ENCODE measurements at places on chromosomes 6 and 20.

- no peak for DNase-seq
Observed at GRCh38 chr6:159996087-159996622, 27.3 kb downstream of the IGF2R start.

DNA sequence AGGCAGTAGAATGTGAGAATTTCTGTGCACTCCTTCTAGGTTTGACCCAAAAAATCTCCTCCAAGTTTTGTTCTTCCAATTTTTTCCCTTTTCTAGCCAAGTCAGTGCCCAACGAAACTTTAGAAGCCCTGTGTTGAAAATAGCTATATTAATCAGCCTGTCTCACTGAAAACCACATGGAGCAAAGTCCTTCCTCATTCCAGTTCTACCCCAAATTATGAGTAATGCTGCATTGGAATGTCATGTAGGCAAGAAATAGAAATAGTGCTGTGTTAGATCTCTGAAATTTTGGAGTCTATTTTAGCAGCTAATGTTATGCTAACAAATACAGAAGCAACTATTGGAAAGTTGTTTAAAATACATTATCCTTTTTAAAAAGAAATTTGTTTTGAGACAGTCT is 725.5 kb downstream of the TBC1D32 start:
- DNase-seq: no peak

DNA sequence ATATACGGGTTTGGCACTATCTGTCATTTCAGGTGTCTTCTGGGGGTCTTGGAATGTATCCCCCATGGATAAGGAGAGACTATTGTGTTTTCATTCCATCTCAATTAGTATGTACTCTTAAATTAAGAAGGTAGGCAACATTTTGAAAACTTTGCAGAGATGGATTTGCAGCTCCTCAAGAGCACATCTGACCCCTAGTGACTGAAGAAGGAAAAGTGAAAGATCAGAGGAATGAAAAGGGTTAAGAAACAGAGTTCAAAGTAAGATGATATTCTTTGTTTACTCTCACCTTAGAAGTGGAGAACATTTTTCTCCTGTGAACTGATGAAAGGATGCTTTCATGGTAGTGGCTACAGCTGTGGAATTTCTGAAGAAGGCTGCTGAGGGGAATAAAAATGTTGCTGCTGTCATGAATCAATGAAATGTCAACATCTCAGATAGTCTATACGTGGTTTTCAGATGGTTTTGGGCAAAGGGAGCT is 41.5 kb downstream of the SH3BGRL2 start:
- no peak for DNase-seq

DNA sequence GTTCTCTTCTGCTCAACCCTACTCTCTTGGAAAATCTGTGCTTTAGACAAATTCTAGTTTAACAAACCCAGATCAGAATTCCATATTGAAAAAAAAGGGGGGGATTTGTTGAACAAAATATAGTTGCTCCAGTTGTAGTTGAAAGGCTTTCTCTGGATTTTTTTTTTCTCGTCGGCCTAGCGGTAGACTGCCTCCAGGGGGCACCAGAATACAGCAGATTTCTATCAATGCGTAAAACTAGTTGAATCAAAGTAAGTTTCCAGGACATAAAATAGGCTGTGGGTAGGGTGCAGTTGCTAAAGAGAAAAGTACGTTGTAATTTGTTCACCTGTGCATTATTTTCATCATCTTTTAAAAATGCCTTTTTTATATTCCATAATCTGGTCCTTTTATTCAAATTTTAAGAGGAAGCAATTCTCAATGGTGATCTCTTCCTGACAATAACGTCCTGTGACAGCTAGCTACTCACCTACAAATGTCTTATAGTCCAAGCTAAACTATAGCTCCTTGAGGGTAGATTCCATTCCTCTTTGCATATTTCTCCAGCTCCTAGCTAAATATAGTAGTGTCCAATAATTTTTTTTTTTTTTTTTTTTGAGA is 105.4 kb downstream of the PERP start:
- no peak for DNase-seq

DNA sequence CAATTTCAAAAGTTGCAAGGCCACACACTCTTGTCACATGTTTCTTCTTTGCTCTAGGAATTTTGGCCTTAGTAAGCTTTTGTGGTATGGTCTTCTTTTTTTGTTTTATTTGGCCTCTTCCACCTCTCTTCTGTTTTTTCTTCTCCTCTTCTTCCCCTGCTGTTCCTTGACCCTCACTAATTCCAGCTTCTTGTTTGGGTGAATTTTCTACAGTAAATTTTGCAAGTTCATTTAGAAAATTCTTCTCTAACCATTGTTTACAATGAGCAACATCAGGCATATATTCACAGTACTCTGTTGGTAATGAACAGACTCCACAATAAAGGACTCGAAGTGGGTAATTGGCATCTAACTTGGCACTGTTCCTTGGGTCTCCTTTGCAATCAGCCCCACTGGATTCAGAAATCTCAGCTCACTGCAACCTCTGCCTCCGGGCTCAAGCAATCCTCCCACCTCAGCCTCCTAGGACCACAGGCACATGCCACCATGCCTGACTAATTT is 5.0 kb downstream of the ASIP start:
- DNase-seq: no peak

DNA sequence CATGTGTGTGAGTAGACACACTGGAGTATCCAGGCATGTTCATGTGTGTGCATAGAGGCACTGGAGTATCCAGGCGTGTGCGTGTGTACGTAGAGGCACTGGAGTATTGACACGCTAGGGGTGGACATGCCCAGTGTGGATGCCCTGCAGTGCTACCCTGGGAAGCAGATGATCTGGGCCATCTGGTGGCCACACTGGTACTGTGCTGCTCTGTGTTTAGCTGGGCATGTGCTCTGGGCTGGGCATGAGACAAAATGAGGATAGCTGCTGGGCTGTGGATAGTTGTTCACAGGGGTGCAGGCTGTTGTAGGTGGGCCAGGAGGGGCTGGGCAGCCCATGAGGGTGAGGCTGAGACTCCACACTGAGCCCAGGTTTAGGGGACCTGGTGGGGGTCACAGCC is 24.0 kb upstream of the NPBWR2 start:
- DNase-seq: no peak

DNA sequence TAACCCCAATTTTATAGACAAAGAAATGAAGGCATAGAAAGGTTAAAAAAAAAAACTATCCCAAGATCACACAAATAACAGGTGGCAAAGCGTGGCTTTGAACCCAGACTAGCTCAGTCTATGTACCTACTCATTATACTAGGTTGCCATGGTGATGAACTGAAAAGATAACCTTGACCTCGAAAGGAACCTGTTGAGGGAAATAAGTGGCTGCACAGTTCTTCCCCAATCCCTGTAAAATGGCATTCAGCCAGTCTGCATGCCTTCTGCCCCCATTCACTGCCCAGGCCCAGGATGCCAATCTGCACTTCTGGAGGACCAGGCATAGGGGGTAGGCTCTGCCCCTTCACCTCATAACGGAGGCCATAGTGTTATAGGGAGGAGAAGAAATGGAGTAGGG is 295.2 kb downstream of the PTPRT start:
- no peak for DNase-seq

DNA sequence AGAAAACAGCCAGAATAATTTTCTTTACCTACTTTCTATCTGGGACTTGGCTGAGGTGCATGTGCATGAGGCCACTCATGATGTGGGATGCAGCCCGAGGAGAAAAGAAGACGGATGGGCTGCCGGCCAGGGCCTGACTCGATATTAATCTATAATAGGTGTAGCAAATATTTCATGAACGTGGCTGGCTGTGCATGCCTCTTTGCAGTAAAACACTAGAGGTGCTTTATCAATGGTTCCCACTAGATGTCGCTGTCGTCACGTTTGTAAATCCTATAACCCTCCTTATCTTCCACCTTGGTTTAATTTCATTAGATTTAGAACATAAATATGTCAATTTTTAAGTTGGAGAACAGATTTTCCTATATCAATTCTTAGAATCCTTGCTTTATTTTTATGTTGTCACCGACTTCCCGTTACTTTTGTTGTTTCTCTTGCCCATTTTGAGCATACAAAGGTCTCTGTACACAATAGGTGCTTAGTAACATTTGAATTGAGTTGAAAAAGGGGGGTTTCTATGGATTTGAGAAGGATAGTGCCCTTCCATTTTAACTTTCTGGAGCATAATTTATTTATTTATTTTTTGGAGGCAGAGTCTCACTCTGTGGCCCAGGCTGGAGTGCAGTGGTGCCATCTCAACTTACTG is 19.6 kb upstream of the FERMT1 start:
- DNase-seq: peak; percentile 18

- no peak for DNase-seq
Observed at GRCh38 chr6:163705923-163706322, 291.4 kb downstream of the QKI start.

DNA sequence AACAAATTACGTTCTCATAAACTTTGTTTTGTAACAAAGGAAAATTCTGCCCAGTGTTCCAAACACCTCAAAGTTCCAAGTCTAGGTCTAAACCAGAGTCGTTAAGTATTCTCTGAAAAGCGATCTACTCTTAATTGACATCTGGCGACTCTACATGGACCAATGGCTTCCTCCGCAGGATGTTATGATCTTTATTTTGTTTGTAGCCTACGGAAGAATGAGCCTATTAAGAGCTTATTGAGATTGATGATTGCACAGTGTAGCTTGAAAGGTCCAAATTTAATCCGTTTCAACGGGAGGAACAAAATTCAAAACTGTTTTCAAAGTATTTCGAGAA is 61.1 kb downstream of the FAM217A start:
- peak; percentile 32 for DNase-seq

GRCh38 chr6:108592371-108593337 is 31.9 kb downstream of the FOXO3 start:
- DNase-seq: no peak

DNA sequence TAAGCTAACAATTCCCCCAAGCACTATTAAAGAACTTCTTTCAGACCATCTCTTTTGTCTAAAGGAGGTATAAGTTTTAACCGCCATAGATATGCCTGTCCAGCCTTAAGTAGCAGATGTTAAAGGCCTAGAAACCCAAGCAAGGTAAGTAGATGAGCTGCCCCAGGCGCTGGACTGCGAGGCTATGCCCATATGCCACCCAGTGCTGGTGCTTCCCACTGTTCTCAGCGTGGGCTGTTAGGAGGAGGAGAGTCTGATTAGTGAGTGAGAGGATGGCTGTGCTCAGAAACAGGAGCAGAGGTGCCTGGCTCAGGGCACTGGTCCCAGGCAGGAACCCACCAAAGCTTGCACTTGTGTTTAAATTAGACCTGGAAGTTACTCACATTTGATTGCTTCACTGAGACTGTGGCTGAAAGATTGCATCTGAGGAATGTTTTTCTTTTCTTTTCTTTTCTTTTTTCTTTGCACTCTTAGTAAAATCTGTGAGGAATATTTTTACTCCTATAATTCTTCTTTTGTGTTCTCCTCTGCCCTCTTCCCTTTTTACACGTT is 32.2 kb downstream of the PRPH2 start:
- DNase-seq: no peak

GRCh38 chr6:73285674-73286283 is 22.8 kb upstream of the KHDC1 start:
- DNase-seq: no peak

- no peak for DNase-seq
Observed at GRCh38 chr6:106752641-106753040, 123.3 kb downstream of the QRSL1 start.

DNA sequence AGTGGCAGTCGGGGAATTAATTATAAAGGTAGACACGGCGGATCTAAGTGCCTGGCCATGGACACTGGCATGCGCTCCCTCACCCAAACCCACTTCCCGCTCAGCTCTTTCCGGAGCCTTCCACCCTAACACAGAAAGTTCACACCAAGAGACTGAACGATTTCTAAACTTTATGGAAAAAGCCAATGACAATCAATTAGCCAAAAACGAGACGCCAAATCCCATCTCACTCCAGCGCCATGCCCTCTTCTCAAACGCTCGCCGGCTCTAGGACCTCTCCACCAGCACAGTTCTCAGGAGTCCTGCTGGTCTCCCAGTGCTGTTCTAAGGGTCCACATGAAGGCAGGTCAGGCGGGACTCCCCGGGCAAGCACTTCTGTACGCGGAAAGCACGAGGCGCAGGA is 641 bp downstream of the SF3B5 start:
- no peak for DNase-seq

DNA sequence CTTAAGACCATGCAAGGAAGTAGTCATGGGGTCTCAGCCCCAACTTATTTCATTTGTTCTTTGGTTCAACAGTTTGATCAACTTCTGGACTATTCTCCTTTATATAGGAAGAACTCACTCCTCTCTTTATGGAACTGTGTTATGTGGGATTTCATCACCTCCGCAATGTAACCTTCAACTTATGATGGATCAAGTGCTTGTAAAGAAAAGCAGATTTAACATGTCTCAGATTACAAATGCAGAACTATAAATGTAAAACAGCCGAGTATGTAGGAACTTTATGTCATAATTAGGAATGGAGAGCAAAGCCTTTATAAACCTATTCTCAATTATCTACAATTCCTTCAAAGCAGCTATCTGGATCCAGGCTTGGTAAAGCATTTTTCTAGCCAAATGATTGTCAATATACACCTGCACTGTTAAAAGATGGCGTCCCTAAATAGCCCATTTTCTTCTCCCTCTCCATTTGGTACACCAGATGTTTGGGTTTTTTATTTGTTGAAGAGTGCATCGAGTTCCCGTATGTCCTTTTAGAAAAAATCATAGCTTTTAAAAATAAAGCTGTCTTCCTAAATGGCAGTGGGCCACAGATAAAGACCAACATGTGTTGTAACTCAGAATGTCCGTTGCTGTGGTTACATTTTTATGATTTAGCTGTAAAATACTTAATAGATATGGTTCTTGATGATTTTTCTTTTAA is 985.1 kb upstream of the SLC35B3 start:
- no peak for DNase-seq

DNA sequence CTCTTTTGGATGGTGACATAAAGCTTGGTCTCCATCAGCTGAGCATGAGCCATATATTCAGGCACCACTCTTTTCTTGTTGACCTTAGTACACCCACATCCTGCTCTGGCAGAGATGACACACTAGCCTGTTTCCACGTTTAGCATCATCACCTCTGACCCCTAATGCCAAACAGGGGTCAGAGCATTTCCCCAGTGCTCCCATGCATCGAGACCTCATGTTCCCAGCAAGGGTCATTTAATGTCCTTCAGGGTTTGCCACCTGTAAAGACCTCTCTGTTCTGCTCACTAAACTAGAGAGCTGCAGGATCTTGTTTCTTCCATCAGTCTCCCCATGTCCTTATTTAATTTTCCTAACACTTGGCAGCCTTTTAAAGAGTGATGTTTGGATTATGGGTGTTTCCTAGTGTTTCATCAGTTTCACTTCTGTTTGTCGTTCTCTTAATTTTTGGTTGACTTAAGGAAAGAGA is 97.5 kb downstream of the AIG1 start:
- no peak for DNase-seq

- DNase-seq: no peak
Observed at GRCh38 chr6:44539701-44540355, 152.3 kb downstream of the CDC5L start.

GRCh38 chr20:1800777-1801176 is 94.4 kb upstream of the SIRPA start:
- no peak for DNase-seq

DNA sequence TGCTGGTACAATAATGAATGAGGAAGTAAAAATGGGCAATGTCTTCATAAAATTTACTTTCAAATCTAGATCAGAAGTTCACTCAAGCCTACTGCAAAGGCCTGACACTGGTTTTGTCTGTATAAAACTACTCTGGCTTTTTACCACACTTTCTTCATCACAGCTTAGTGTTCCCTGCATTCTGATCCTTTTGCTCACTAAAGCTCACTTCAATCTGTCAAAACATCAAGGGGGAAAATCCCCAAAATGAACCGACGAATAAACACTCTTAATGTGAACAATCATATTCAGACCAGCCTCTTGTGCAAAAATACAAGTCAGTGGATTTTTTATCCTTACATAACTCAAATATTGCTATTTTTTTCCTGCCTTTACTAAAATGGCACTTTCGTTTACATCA is 98.5 kb downstream of the PRDM1 start:
- no peak for DNase-seq
